ENCODE measurements at places on chromosomes 5 and 9. TPM values are rescaled to one million over a fixed set of nuclear protein-coding genes. Genes with fewer than 3 reads are reported as not detected.
A peak's percentile ranks its signal among the peaks of the same experiment; 100 is the strongest.

DNA sequence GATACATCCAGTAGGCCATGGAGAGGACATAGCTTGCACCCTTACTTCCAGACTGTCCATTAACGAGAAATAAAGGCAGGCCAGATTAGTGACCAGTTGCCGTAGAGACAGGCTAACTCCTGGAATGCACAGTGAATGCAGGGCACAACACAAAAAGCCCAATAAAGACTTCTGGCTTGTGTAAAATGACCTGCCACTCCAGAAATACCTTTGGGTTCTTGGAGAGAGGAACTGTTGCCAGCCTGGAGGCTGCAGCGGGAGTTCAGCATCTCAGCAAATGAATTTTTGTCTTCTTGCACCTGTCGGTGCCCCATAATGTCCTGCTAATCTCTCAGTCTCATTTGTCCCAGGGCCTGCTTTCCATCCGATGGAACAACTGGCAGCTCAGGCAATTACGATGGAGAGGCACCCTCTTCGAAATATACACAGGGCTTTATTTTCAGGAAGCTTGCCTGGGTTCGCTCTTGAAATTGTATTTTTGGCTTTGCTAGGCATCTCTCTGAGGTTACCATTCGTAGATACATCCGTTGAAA lies 538.8 kb upstream of the ZNF462 start:
- DNase-seq: peak; percentile 67

- DNase-seq: peak; percentile 88
Observed at GRCh38 chr5:142316051-142316450, 8.8 kb downstream of the SPRY4 start.

- DNase-seq: no peak
Observed at GRCh38 chr5:159734366-159734765, 181.9 kb upstream of the ADRA1B start.

DNA sequence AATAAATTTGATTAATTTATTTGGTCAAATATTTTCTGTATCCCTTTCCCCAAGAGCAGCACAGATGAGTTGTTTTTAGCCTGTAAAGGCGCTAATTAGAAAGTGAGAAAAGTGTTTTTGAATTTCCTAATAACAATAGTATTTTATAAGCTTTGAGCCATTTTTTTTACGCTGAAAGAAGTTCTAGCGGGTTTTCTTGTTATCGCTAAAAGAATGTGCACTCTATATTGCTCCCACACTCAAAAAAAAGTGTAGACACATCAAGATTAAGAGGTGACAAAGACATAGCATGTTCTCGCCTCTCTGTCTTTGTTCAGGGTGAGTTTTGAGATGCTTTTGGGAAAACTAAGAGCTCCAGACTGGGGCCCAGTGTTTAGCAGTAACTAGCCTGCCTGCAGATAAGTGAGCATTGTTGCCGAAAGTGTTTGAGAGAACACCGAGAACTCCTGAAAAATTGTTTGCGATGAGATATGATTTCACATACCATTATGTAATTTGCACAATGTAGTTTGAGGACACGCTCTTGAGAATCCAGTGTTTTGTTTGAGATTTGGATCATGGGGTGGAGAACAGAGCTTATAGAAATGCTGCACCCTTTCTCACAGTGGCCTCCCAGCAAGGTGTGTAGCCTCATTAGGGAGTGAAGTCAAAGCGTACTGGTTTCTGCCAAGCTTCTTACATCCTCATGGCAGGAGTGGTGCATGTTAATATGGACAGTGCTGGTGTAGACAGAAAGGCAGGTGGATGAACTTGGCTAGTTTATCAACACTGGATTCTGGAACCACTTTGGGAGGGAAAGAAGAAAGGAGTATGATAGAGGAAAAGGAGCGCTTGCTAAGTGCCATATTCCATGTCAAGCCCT lies 1.5 kb downstream of the F2R start:
- DNase-seq: no peak

DNA sequence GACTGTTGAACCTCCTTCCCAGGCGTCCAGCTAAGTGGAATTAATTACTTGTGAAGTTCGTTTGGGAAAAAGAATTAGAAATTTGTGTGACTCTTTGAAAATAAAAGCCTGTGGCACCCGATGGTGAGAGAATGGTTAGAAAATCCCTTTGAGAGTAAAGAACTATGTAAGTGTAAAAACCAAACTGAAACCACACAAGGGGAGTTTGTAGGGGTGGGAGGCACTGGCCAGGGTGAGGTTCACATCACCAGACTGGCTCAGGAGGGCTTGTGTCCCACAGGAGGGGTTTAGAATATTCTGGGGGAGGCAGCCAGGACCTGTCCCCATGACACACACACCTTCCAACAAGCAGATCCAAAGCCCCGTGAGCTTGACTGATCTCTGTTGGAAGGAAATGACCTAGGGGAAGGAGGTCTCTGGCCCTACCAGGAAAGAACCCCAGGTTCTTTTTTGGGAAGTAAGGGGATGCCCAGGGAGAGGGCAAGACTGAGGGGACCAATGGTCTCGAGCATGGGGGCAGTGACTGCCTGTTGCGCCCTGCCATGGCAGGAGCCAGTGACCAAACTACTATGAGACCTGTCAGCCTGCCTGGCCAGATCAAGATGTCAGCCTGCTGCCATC lies 4.3 kb downstream of the SPATA24 start:
- DNase-seq: no peak

Gene PHPT1
- 54.4 TPM for total RNA-seq

- DNase-seq: no peak
Observed at GRCh38 chr5:147852365-147852764, 20.9 kb upstream of the SPINK1 start.

DNA sequence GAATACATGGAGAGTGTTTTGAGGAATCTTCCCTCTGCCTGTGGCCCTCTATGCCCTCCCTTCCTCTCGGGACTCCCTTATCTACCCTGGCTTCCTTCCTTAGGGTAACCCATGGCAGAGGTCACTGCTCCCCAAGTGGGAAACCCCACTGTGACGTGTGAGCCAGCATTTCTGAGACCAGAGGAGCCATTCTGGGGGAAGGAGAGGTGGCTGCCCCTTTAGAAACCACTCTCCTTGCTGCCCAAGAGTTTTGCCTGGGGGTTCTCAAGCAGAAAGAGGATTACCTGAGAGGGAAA lies 23.1 kb downstream of the CCNJL start:
- DNase-seq: no peak

- peak; percentile 13 for DNase-seq
Observed at GRCh38 chr9:80556631-80557030, 984.9 kb downstream of the TLE4 start.

- peak; percentile 81 for DNase-seq
Observed at GRCh38 chr9:15837079-15837679, 284.3 kb downstream of the CCDC171 start.

DNA sequence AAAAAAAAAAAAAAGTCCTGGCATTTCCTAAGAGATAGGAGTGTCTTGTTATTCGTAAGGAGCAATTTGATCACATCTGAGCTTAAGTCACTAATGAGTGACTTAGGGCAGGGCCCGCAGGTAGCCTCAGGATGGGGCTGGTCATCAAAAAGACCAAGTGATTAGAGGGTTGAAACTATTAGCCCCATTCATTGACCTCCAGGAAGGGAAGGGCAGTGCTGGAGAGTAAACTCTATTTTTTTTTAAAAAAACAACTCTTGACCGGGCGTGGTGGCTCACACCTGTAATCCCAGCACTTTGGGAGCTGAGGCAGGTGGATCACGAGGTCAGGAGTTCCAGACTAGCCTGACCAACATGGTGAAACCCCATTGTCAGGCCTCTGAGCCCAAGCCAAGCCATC lies 46.2 kb upstream of the IQGAP2 start:
- DNase-seq: no peak

Gene IFNA21
- total RNA-seq: not detected

DNA sequence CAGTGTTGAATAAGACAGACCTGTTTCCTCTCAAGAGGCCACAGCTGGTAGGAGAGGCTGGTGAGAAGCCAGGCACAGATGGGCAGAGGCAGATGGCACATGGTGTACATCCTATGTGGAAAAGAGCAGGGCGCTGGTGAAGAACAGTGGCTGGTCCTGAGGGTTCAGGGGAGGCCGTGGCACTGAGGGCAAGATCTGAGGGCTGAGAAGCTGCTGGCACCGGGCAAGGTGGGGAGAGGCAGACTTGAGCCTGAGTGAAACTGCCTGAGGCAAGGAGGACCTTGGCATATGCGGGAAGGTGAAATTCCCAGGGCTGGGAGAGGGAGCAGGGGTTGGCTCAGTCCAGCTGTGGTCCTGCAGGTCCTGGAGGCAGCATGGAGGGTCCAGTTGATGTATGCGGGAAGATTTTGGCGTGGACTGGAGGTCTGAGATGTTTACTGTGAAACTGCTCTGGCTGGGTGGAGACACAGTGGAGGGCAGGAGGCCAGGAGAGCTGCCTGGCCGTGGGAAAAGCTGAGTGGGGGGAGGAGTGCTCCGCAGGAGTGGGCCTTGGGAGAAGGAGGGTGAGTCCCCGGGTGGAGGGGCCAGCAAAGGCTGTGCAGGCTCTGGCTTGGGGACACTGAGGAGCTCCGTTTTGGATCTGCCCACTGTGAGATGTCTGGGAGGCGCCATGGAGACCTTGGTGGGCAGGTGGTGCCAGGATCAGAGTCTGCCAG lies 2.6 kb downstream of the MAN1B1 start:
- DNase-seq: no peak

GRCh38 chr5:159342840-159343239 lies 12.6 kb upstream of the IL12B start:
- no peak for DNase-seq

GRCh38 chr5:132639706-132640130 lies 18.3 kb upstream of the IL13 start:
- DNase-seq: no peak

DNA sequence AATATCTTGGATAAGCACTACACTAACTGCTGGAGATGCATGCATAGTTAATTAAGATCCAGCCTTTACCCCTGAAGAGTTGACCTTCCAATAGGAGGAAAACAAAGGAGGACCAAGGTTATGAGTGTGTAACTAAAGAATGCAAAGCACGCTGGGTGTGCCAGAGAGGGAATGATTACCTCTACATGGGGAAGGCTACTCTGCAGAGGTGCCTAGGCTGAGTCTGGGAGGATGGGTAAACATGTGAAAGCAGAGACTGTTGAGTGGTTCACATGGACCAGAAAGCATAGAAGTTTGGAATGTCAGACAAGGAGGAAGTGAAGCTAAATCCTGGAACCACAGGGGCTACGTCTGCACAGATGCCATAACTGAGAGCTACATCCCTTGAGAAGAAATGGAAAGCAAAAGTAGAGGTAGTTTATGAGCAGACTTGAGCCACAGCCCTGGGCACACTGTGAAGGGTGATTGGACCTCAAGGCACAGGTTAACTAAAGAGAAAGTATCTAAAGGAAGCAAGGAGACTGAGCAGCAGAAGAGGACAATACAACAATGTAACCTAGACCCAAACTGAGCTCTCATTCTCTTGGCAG lies 176.2 kb downstream of the DENND1A start:
- no peak for DNase-seq

DNA sequence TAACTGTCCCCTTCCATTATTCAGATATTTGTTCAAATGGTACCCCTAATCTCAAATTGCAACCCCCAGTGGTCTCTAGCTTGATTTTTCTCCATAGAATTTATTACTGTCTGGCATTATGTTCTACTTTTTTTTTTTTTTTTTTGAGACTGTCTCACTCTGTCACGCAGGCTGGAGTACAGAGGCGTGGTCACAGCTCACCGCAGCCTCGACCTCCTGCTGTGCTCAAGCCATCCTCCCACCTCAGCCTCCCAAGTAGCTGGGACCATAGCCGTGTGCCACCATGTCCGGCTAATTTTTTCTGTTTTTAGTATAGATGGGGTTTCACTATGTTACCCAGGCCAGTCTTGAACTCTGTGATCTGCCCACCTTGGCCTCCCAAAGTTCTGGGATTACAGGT lies 2.0 kb upstream of the REEP5 start:
- no peak for DNase-seq

- DNase-seq: peak; percentile 87
Observed at GRCh38 chr5:141508798-141509611, 20.1 kb downstream of the PCDHGC5 start.

Gene SPOCK1
- total RNA-seq: 12.3 TPM
